ENCODE measurements at places on chromosomes 11 and 22. TPM values are rescaled to one million over a fixed set of nuclear protein-coding genes. Genes with fewer than 3 reads are reported as not detected.

The OR5M11 gene
- total RNA-seq, result not detected

The HTR3A gene
- 0.29 TPM for total RNA-seq

The MPZL2 gene
- total RNA-seq, result 72.5 TPM

The KCNA4 gene
- 0.06 TPM for total RNA-seq

The MMP11 gene
- 4.4 TPM for total RNA-seq

The TMPRSS6 gene
- total RNA-seq, result 9.2 TPM

The SCN4B gene
- total RNA-seq, result 3.5 TPM

The TYR gene
- not detected for total RNA-seq

The RASGRP2 gene
- 17.1 TPM for total RNA-seq

The AIFM3 gene
- 8.3 TPM for total RNA-seq

The SPI1 gene
- 35.3 TPM for total RNA-seq

The RIN1 gene
- total RNA-seq, result 16.0 TPM

The CDC45 gene
- total RNA-seq, result 1.6 TPM

The TRIM34 gene
- total RNA-seq, result 8.6 TPM

The CSNK2A3 gene
- total RNA-seq, result 1.6 TPM

The NPTXR gene
- total RNA-seq, result 15.0 TPM

The LRP4 gene
- 14.5 TPM for total RNA-seq

The PATE1 gene
- not detected for total RNA-seq
